ENCODE measurements at places on chromosomes 5 and 9.
A peak's percentile ranks its signal among the peaks of the same experiment; 100 is the strongest.

GRCh38 chr5:151002250-151002649, 18.1 kb upstream of the GPX3 start:
- peak; percentile 67 for DNase-seq

- peak; percentile 84 for DNase-seq
Observed at GRCh38 chr9:34457266-34458012, 931 bp downstream of the FAM219A start.

GRCh38 chr5:129748913-129749880, 1.3 kb downstream of the MINAR2 start:
- no peak for DNase-seq

DNA sequence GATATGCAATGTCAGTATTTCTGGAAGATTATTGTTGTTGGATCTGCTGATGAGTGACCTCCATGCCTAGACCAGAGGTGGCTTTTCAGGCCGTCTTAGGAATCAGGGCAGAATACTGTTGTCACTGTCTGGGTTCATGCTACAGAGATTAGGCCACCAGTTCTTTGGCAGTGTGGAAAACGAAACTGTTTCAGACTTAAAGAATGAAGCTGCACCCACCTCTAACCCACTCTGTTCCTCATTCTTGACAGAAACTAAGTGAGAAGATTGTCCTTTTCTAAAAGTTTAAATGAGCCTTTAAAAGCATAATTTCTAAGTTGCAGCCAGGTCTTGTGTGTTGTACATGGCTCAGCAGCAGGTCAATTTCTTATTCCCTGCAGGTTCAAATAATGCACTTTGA, 444.3 kb downstream of the ENC1 start:
- DNase-seq: no peak

- no peak for DNase-seq
Observed at GRCh38 chr9:77800924-77801551, 152.9 kb upstream of the GNA14 start.

DNA sequence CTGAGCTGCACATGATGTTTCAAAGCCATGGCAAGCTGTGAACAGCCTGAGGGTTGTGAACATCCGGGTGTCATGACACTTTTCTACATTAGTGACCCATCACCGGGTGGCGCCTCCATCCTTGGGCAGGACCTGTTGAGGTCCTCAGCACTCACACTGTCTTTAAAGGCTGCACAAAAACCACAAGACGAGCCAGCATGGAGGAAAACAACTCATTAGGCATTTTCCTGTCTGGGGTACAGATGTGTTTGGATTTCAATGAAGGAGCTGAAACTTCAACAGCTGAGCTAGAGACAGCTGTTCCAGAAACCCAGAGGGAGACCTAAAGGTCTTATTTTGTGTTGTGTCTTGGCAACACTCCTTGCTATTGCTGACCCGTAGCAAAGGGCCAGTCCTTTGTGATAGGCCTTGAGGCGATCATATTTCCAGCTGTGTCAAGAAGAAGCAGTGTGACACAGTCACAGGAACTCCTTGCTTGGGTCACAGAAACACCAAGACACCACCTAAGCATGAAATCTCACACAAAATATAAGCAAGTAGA, 151.8 kb upstream of the VLDLR start:
- peak; percentile 38 for DNase-seq

All from ELR (cell line).